Dermis blood vessel endothelial cell (primary cell): ENCODE measurements at places on chromosomes 13 and 19. TPM values are rescaled to one million over a fixed set of nuclear protein-coding genes. Genes with fewer than 3 reads are reported as not detected.
A peak's percentile ranks its signal among the peaks of the same experiment; 100 is the strongest.

The ZNF836 gene
- total RNA-seq: 10.2 and 10.7 TPM in 2 replicates

The SPACA4 gene
- total RNA-seq: not detected in 2 replicates

- peak; percentile 60 for DNase-seq
Observed at GRCh38 chr13:29594710-29595379, 643 bp downstream of the SLC7A1 start.

DNA sequence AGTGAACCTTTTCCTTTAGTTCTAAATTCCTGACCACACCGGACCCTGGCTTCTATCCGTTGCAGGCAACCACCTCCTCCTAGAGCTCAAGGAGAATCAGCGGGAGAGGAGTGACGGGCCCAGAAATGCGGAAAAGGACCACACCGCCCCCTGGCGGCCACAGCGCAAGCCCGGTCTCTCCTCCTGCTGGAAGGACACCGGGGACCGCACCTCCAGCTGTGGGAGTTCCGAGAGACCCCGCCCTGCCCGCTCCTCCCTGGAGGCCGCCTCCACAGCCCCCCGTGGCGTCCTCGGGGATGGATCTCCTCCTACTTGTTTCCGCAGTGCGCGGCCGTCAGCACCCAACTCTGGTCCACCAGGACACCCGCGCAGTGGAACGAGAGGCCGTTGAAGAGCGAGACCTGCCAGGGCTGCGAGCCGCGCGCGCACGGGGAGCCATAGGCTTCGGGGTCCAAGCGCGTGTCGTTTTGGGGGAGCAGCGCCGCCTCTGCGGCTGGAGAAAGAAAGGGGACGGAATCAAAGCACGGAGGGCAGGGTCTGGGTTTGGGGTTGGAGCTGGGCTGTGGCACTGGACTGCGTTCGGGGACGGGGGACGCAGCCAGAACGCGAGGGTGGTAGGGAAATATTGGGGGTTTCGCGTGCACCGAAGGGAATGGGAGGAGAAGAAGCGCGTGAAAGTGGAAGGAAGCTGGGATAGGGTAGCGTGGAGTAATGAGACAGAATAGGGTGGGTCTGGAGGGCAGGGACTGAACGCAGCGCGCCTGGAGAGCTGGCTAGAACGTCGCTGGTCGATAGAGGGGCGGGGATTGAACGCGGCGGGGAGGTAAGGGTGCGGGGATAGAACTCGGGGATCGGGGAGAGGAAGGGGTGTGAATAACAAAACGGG is 2.5 kb downstream of the KLK10 start:
- DNase-seq: peak; percentile 73

The SIGLEC9 gene
- 0.19 TPM in 1 of 2 replicates, not detected in the other for total RNA-seq

The ZNF285 gene
- total RNA-seq: 3.2 and 5.8 TPM in 2 replicates

DNA sequence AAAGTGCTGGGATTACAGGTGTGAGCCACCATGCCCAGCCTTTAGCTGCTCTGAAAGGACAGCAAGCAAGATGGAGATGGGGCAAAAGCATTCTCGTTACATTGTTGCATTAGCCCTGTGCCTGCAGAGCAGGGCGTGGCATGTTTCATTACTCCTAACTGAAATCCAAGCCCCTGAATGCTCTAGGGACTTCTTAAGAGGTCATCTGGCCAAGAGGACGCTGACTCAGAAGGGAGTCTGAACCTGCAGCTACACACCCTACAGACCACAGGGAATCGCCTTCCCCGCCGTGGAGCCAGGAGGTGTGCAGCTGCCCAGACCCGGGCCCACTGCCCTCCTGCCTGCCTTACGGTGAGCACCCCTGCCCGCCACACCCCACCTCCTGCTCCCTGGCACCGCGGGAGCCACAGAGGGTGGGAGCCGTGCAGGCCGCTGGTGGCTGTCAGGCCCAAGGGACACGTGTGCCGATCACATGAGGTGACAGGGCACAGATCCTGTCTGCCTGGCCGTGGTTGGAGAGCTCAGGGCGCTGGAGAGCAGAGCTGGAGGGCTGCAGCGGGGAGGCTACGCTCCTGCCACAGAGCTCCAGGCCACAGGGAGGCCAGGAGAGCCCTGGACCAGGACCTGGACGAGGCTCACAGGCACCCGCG is 27.2 kb downstream of the ADPRHL1 start:
- no peak for DNase-seq

GRCh38 chr19:46862974-46863632 is 2.3 kb downstream of the ARHGAP35 start:
- DNase-seq: no peak

GRCh38 chr19:54191011-54191810 is at the start of gene TSEN34:
TSS of gene TSEN34 (plus strand) at chr19:54191308. CDS start at chr19:54191365, 57 bp downstream.
- peak; percentile 86 for DNase-seq

- DNase-seq: peak; percentile 89
Observed at GRCh38 chr13:50529154-50529882, 314.2 kb downstream of the DLEU7 start.

DNA sequence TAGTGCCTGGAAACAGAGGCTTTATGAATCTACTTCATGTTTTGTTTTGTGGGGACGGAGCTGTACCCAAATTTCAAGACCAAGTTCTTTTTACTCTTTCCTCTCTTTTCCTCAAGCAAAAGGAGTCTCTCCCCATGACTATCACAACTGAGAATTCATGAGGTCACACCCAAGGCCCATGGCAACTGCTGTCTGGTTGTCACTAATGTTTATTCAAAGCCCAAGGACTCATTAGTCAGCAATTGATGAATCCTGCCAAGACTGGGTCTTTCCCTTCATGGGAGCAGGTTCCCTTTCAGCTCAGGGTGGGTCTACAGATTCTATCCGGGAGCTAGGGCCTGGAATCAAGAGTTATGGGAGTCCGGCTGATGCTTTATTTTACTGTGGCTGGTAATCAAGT is 441.5 kb upstream of the PCDH20 start:
- DNase-seq: no peak

GRCh38 chr13:72462166-72462565 is 265.3 kb downstream of the MZT1 start:
- DNase-seq: no peak

- no peak for DNase-seq
Observed at GRCh38 chr13:27176470-27177410, 5.1 kb upstream of the USP12 start.

The SPRED3 gene
- total RNA-seq: 0.51 and 1.0 TPM in 2 replicates

- no peak for DNase-seq
Observed at GRCh38 chr13:95749545-95749944, 72.6 kb downstream of the DNAJC3 start.

DNA sequence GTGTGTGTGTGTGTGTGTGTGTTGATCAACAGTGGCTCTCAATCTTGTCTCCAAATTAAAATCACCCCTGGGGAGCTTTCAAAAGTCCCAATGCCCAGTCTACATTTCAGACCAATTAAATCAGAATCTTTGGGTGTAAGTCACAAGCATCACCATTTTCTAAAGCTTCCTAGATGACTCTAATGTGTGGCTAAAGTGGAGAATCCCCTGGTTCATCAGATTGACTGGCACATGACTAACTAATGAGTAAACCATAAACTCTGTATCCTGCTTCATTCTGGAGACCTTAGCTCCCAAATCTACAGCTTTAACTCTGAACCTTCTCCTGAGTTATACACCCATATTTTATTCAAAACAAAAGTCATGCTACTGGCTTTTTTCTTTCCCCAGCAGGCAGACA is 131.3 kb downstream of the SUCLA2 start:
- DNase-seq: no peak

GRCh38 chr13:110536006-110536693 is 25.4 kb downstream of the RAB20 start:
- no peak for DNase-seq

The ZNF610 gene
- 3.3 and 3.7 TPM in 2 replicates for total RNA-seq

The TBC1D17 gene
- total RNA-seq: 7.5 and 13.8 TPM in 2 replicates

DNA sequence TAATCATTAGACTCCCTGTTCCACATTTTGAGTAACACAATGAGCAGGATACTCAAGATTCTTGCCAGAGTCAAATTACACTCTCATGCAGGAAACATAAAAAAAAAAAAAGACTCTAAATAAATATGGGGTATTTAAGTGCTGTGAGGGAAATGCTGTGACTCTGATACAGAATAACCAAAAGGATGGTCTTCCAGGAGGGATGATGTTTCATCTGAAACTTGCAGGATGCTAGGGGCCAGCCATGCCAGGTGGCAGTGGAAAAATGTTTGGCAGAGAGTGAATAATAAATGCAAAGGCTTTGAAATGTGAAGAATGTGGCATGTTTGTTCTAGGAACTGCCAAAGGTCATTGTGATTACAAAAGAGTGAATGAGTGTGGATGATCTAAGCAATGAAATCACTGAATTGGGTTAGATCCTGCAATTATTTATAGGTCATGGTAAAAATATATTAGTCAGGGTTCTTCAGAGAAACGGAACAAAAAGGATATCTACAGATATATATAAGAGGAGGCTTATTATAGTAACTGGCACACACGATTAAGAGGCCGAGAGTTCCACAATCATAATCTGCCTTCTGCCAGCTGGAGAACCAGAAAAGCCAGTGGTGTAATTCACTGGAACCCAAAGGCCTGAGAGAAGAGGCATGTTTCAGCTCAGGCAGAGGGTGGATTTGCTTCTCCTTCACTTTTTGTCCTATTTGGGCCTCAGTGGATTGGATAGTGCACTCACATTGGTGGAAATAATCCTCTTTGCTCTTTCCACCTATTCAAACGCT is 1832.8 kb upstream of the MIR17HG start:
- DNase-seq: peak; percentile 78

DNA sequence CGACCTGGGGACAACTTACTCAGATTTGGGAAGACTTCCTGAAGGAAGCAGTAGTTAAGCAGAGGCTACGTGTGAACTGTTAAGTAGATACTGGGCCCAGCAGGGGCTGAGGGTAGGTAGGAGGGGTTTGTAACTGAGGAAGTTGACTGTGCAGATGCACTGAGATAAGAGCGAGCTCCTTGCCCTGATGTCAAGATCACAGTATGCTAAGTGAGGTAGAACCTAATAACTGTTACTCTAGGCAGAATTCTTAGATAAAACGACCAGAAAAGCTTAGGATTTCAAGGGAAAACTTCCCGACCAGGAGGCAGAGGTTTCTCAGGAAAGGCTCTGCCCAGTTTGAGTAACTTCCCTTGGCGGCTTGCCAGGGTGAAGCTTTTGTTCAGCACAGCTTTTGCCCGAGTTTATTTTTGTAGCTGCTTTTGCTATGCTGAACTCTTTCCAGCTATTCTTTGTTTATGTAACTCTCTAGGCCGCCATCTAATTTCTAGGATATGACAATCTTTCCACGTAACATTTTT is 632.1 kb downstream of the DIAPH3 start:
- DNase-seq: peak; percentile 98

- DNase-seq: peak; percentile 71
Observed at GRCh38 chr13:19959141-19959830, 759 bp downstream of the ZMYM2 start.

GRCh38 chr13:23724196-23724970 is 154.2 kb downstream of the TNFRSF19 start:
- DNase-seq: no peak

The TNNT1 gene
- total RNA-seq: 0.60 and 1.7 TPM in 2 replicates

The PDX1 gene
- not detected in 2 replicates for total RNA-seq

- peak; percentile 27 for DNase-seq
Observed at GRCh38 chr13:42333613-42334328, 61.8 kb downstream of the AKAP11 start.
